ENCODE measurements at places on chromosomes 12 and 14. TPM values are rescaled to one million over a fixed set of nuclear protein-coding genes. Genes with fewer than 3 reads are reported as not detected.

Gene NKX2-1
- total RNA-seq: not detected

Gene DERA
- 40.1 TPM for total RNA-seq

- no peak for DNase-seq
- H3K27me3 ChIP-seq: no peaks in the 10 kb centered on the region
- H3K27ac ChIP-seq: no peak overlapping the region
- H3K4me3 ChIP-seq: no peak overlapping the region
- H3K4me1 ChIP-seq: no peaks in the 10 kb centered on the region
These were observed 174.2 kb upstream of the PDE3A start for GRCh38 chr12:20194171-20194570.

GRCh38 chr12:115103884-115104883 is 420.2 kb upstream of the TBX3 start:
- no peaks in the 10 kb centered on the region for H3K36me3 ChIP-seq
- no peak for DNase-seq
- peak overlapping the region; percentile 10 for H3K27ac ChIP-seq
- no peaks in the 10 kb centered on the region for H3K27me3 ChIP-seq
- no peak overlapping the region for H3K4me3 ChIP-seq
- peaks cover 8% of the 10 kb centered on the region for H3K4me1 ChIP-seq

- no peak overlapping the region for H3K4me3 ChIP-seq
- H3K27me3 ChIP-seq: no peaks in the 10 kb centered on the region
- peaks cover 2% of the 10 kb centered on the region for H3K4me1 ChIP-seq
- no peak for DNase-seq
These were observed 34.1 kb downstream of the RAD51B start for GRCh38 chr14:67853715-67854114.

DNA sequence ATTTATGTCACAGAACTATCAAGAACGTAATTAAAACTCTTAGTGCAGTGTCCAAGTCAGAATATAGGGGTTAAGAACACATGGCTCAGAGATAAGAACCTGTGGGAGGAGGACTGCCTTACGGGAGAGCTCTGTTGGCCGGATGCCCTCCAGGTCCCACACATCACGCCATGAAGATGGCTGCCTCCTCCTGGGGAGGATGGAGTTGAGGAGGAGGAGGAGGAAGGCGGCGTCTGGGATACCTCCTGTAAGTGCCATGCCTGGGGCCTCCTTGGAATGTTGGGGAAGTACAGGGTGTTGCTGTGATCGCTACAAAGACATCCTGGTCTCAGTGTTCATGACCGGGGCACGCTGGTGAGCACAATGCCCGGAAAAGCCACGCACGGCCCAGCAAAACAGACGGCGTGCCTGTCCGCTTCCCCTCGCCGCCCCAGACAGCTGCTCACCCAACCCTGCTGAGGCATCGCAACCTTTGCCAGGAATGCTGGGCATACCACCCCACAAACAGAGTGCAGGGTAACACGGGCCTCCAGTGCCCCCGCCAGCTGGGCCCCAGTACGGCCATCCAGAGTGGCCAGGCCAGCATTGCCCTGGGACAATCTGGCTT is 28.7 kb upstream of the CD9 start:
- DNase-seq: no peak
- H3K27ac ChIP-seq: no peak overlapping the region
- H3K27me3 ChIP-seq: no peaks in the 10 kb centered on the region
- no peaks in the 10 kb centered on the region for H3K36me3 ChIP-seq
- no peak overlapping the region for H3K4me3 ChIP-seq
- peaks cover 30% of the 10 kb centered on the region for H3K4me1 ChIP-seq

DNA sequence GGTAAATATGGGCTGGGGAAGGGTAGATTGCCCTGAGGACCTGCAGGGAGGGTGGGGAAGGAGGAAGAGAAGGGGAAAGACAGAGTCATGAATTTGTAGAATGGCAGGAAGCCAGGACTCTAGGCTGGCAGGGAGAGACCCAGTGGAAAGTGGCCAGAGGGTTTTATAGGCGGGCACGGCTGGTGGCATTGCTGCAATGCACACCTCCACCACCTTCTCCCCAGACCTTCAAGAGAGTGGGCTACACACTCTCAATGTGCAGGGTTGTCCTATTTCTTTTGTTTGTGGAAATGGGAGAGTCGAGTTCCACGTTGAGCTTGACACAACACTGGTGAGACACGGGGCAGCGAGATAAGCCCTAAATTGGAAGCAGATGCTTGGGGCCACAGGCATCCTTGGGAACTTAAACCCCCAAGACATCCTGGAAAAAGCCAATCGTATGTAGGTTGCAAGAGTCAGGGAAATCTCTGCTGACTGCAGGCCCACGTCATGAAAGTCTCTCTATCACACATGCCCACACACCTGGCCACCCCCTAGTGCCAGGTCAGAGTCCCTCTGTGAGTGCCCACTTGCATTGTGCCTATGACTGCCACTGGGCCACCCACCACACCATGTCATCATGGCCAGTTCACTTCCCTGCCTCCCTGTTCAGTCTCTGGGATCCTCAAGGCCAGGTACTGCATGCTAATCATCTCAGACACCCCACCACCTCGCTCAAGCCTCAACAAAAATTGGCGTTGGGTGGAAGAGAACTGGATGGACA is 38.0 kb upstream of the BDKRB2 start:
- no peak for DNase-seq
- H3K27ac ChIP-seq: peak overlapping the region; percentile 77
- no peak overlapping the region for H3K4me3 ChIP-seq
- peaks cover 7% of the 10 kb centered on the region for H3K27me3 ChIP-seq

GRCh38 chr12:95173392-95174251 is 43.6 kb downstream of the FGD6 start:
- H3K36me3 ChIP-seq: peaks cover 5% of the 10 kb centered on the region
- H3K27me3 ChIP-seq: no peaks in the 10 kb centered on the region
- H3K27ac ChIP-seq: peak overlapping the region; percentile 0
- H3K4me1 ChIP-seq: peaks cover 37% of the 10 kb centered on the region
- peak; percentile 66 for DNase-seq

DNA sequence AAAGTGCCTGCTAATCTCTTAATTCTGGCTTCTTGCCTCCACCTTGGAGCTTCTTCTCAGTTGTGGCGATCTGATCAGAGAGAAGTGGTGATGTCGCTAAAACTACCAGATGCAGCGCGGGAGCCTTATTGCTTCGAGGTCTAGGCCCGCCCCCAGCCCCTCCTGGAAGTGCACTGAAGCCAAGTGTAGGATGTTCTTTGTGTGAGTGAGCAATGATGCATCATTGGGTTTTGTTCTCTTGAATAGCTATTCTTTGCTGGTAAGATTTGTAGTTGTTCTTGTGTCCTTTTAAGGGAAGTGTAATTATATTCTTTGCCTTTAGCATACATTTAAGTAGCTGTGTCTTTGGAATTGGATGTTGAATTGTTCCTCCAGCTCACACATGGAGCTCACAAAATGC is 35.8 kb downstream of the MTHFD1 start:
- peak overlapping the region; percentile 47 for H3K27ac ChIP-seq
- peak; percentile 17 for DNase-seq
- H3K36me3 ChIP-seq: peaks cover 57% of the 10 kb centered on the region
- H3K27me3 ChIP-seq: peaks cover 2% of the 10 kb centered on the region

DNA sequence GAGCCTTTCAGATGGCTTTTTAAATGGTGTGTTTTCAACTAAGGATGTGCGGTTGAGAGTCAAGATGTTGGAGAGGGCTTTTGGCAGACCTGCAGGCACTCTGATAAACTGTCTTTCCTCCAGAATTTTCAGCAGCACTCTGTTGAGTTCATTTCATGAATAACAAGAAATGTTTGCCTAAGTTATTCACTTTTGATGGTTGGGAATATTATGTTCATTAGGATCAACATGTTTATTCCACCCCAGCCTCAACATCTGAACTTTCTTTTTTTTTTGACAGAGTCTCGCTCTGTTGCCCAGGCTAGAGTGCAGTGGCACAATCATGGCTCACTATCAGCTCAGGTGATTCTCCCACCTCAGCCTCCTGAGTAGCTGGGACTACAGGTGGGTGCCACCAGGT is 68.4 kb downstream of the C12orf75 start:
- no peak for DNase-seq
- H3K27me3 ChIP-seq: no peaks in the 10 kb centered on the region
- H3K27ac ChIP-seq: no peak overlapping the region
- peaks cover 10% of the 10 kb centered on the region for H3K4me1 ChIP-seq

All from HFFc6 (cell line).